Hematopoietic multipotent progenitor cell (in vitro differentiated cells): ENCODE measurements at places on chromosomes 1 and 21.

DNA sequence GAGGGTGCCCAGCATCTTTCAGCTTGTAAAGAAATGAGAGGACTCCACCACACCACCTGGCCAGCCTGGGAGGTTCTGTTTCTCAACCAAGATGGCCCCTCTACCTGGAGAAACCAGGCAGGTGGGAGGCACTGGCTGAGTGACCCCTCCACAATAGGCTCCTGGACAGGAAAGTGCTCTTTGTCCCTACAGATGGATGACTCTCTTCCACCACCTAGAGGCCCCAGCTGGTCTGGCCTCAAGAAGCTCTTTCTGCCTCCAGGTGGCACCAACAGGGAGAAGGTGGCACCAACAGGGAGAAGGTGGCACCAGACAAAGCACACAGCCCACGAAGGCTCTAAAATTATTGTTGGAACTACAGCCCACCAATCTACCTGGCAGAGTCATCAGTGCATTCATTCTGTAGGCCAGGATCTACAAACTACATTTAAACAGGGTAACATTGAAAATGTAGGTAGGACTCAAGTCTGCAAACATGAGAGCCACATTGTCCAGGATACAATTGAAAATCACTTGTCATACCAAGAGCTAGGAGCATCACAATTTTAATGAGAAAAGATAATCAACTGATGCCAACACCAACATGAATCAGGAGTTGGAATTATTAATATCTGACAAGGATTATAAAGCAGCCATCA, 14.4 kb downstream of the TMPRSS3 start:
- no peak for DNase-seq

- DNase-seq = peak; percentile 43
Observed at GRCh38 chr1:18597160-18598042, 33.2 kb upstream of the PAX7 start.

DNA sequence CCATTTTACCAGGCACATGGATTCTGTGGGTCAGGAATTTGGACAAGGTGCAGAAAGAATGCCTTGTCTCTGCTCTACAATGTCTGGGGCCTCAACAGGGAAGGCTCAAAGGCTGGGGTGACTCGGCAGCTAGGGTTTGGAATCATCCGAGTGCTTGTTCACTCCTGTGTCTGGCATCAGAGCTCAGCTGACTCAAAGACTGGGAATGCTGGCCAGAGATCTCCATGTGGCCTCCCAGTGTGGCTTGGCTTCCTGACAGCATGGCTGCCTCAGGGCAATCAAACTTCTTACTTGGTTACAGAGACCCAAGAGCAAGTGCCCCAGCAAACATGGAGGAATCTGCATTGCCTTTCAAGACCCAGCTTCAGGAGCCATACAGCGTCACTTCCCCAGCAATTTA, 110.5 kb downstream of the TOMM20 start:
- no peak for DNase-seq

DNA sequence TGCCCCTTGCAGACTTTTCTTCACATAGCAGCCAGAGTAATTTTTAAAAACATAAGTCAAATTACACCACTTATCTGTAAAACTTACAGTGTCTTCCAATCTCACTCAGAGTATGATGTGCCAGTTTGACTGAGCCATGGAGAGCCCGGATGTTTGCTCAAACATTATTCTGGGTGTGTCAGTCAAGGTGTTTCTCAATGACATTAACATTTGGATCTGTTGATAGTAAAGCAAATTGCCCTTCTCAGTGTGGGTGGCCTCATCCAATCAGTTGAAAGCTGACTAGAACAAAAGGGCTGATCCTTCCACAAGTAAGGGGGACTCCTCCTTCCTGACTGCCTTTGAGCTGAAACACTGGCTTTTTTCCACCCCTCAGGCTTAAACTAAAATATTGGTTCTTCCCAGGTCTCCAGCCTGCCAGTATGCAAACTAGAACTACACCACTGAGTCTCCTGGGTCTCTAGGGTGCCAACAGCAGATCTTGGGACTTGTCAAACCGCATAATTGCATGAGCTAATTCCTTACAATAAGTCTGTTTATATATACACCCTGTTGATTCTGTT, 157.9 kb upstream of the CTTNBP2NL start:
- no peak for DNase-seq

DNA sequence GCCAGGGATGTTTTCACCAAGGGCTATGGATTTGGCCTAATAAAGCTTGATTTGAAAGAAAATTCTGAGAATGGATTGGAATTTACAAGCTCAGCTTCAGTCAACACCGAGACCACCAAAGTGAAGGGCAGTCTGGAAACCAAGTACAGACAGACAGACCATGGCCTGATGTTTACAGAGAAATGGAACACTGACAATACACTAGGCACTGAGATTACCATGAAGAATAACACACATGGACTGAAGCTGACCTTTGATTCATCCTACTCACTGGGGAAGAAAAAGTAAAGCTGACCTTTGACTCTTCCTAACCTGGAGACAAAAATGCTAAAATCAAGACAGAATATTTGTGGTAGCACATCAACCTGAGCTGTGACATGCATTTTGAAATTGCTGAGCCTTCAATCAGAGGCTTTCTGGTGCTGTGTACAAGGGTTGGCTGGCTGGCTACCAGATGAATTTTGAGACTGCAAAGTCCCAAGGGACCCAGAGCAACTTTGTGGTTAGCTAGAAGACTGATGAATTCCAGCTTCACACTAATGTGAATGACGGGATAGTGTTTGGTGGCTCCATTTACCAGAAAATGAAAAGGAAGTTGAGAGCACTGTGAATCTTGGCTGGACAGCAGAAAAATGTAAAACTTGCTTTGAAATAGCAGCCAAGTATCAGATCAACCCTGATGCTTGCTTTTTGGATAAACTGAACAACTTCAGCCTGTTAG, 190.4 kb upstream of the KCTD3 start:
- no peak for DNase-seq

GRCh38 chr1:162985816-162986435, 83.2 kb upstream of the RGS4 start:
- DNase-seq = no peak

DNA sequence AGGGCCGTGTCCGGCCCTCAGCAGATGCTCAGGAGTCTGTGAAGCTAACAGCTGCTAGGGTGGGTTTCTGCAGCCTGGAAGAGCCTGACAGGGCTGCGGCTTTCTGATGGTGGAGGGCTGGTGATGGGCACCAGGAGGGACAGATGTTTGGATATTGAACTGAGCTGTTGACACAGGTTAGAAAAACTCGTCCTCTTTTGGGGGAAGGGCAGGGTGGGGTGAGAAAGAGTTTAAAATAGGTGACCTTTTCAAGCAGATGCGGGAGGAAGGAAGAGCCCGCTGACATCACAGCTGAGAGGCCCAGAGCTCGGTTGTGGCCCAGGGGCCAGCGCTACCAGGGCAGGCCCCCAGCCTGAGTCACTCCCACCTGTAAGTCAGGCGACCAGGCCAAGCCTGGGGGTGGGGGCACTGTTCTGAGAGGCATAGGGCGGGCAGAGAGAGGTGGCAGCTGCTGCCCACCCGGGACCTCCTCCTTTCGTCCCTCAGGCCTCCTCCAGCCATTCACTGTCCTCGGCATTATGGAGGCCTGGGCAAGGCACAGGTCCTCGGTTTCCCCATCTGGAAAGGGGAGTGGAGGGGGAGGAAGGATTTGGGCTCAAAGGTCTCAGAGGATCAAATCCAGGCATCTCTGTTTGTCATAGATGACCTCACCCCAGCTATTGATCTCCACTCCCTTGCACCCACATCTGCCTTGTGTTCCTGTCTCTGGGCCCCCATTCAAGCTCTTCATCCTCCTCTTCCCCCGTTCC, 32.3 kb upstream of the ID3 start:
- peak; percentile 39 for DNase-seq

DNA sequence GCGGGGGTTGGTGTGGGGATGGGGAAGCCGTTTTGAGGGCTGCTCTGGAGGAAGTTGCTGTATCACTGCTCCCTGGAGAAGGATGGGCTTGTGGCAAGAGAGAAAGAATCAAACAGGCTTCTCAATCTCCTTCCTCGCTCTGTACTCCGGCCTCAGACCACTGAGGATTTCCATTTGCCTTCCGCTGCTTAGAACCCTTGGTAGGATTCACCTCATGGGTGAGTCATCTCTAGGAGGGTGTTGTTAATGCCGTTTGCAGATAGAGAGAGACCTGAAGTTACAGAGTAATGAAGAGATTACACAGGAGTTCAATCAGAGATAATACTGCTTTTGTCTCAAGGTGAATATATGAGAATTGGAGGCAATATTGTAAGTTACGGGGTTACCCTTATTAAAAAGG, 15.3 kb downstream of the SLC35F3 start:
- no peak for DNase-seq

DNA sequence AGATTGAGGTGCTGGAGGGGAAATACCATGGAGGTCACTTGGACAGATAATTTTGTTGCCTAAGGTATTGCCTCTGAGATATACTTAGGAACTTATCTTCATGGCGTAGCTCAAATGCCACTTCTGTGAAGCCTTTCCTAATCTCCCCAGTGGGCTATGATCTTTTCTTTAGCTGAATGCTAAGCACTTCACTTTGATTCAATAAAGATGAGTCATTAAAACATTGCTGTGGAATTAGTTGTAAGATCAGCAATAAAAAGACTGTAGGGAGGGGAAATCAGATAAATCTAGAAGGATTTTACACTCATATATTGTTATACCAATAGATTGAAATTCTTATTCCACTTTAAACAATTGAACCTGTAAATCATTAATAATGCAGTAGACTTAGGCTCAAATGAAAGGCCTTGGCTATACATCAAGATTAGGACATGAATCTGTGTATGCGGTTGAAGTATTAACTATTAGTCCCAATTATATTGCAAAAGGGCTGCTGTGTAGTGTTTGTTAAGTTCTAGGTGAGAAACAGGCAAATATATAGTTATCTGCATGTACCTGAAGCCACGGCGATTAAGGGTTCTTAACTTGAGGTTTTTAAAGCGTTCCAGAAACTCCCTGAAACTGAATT, 19.2 kb upstream of the MAGOH start:
- no peak for DNase-seq

DNA sequence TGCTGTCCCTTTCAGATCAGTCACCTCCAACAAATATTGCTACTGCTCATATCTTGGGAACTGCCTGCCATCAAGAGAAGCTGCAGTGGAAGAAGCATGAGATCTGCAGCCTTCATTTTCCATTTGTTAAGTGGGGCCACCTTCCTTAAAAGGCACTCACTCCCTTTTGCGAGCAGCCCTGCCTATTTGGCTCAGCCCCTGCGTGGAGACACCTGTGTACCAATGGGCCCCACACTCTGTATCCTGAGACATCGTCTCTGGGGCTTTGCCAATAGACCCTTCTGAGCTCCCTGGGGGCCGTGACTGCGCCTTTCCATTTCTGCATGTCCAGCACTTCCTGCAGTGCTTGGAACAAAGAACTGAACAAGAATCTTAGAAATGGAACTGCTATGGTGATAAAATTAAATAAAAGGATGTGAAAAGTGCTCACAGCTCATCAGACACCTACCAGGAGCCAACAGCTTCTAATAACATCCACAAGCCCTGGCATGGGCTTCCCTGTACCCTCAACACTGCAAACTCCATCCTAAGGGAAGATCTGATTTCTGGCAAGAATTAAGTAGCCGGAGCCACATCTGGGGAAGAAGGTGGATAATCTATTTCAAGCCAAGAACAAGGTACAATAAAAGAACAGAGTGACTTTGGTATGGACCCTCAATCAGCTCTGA, 36.7 kb downstream of the PARP1 start:
- no peak for DNase-seq

- no peak for DNase-seq
Observed at GRCh38 chr1:109827466-109827865, 63.7 kb upstream of the EPS8L3 start.

GRCh38 chr1:40803902-40804301, 20.3 kb downstream of the KCNQ4 start:
- DNase-seq = no peak

DNA sequence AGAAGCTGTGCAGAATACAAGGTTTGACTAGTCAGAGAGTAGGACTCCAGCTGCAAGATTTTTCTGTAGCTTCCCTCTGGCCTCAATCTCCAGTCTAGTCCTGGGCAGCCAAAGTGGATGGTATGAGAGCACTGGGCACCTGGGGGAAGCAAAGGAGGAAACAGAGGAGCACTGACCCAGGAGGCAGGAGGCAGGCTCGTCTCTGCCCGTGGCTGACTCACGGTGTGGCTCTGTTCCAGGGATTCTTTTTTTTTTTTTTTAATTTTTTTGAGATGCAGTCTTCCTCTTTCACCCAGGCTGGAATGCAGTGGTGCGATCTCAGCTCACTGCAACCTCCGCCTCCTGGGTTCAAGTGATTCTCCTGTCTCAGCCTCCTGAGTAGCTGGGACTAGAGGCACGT, 4.1 kb upstream of the NPPB start:
- no peak for DNase-seq

GRCh38 chr1:60895701-60896100, 186.7 kb upstream of the NFIA start:
- DNase-seq = no peak

DNA sequence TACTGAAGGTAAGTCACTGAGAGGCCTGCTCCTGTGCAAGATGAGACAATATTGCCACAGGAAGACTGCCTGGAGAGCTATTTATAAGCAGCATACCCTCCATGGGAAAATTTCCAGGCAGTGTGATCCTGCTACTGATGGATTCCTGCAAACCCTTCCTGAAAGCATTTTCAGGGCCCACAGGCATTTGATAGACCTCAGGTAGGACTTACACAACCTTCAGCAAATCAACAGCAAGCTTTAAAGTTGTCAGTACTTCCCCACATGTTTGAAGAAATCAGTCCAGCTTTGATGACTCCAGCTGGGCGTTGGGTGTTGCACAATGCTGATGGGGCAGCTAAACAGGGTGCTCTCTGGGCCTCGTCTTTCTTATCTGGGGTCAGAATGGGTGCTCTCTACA, 108.8 kb downstream of the PLXNA2 start:
- no peak for DNase-seq

- DNase-seq = no peak
Observed at GRCh38 chr1:61337981-61338848, 255.9 kb downstream of the NFIA start.
